Hematopoietic multipotent progenitor cell treated with erythropoietin and hydrocortisone succinate and interleukin-3 and kit ligand, for 8 days (in vitro differentiated cells): ENCODE measurements at places on chromosomes 5 and 9.

DNA sequence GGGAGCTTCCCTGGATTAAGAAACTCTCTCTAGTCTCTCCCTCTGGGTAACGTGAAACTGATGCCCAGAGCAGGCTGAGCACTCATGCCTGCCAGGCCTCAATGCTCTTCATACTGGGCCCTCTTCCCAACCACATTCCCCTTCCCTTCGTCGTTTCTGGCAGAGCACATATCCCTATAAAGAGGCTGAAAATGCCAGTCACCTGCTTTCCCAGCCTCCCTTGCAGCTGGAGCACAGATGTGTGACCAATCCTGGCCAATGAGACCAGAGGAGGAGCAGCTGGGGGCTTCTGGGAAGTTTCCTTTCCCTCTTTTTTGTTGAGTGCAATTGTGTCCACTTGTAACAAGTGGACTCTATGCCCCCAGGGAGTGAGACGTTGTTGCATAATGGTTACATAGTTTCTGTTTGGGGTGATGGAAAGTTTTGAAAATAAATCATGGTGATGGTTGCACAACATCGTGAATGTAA, 30.2 kb upstream of the SMIM23 start:
- DNase-seq: no peak

DNA sequence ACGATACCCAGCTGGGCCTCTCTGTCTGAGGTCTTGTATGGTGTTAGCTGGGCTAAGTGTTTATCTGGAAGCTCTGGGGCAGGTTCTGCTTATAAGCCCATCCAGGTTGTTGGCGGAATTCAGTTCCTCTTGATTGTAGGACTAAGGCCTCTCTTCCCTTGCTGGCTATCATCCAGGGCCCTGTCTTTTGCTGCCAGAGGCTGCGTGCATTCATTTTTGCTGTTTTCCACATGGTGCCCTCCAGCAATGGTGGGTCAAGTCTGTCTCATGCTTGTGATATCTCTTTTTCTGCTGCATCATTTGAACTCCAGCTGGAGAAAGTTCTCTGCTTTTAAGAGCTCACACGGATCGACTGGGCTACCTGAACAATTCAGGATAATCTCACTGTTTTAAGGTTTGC, 105.7 kb upstream of the ZNF618 start:
- DNase-seq: no peak

DNA sequence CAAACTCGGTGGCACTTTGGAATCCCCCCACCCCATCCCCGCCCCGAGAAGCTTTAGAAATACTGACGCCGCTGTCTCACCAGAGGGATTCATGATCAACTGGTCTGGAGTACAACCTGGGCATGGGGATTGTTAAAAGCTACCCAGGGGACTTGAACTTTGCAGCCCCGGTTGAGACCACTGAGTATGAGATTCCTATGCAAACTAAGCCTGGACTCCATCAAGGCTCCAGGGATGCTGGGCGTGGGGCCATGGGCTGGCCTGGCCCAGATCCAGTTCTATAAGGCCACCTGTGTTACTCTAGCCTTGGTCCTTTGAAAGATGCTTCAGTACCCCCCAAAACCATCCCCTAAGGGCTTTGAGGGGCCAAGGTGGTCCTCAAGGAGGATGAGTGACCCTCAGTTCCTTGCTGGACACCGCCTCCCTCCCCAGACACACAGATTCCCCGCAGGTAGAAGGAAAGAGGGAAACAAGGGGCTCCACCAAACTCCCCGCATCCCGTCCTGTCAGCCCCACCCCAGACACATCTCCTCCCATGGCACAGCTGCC, 68.5 kb downstream of the MRPL36 start:
- DNase-seq: no peak

DNA sequence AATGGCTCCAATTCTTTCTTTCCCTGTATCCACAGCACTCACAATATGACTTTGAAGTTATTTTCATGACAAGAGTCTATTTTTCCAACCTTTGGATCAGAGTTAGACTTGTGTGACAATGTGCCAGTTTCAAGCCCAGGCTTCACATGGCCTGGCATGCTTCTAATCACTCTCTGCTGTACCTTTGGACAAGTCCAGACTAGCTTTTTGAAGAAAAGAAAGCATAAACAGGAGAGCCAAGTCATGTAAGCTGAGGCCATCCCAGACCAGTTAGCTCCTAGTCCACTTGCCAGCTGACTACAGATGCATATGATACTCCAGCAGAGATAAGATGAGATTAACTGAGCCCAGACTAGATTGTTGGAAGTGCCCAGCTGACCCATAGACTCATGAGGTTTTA, 513.6 kb upstream of the C9orf72 start:
- no peak for DNase-seq
